ENCODE measurements at places on chromosomes 16 and 17.

- DNase-seq = no peak
These were observed 85.4 kb downstream of the N4BP1 start for GRCh38 chr16:48524348-48525200.

- DNase-seq = no peak
These were observed 1.3 kb downstream of the CIITA start for GRCh38 chr16:10878328-10878643.

DNA sequence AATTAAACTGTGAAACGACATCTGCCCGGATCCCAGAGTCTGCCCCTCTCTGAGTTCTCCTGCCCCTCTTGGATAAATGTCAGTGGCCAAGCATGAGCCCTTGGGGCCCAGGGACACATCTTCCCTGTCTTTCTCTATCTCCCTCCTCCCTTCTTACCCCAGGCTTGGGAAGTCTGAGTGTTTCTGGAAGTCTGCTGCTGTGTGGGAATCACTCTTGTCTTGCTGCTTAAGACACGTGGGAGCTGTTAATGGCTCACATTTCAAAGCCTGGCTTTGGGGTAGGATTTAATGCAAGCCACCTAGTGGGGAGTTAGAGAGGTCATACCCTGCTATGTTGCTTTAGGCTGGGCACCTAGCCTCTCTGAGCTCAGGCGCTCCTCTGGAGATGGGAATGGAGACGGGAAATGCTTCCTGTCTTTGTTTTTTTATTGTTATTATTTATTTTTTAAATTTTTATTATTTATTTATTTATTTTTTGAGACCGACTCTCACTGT lies 218.5 kb upstream of the CIBAR2 start:
- peak; percentile 81 for DNase-seq

DNA sequence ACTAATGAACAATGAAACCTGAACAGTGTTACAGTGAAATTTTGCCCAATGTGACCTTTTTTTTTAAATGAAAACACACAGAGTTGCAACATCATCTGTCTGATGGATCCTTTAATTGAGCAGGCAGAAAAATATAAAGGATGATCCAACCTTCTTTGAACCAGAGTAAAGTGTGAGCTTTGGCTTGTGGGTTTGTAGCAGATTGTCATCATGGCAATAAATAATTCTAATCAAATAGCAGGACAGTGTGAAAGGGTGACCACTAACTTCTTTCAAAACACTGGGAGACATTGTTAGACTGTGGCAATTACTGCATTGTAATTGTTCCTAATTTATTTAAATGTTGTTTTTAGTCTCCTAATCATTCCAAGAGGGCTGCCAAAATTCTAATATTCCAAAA lies 197.2 kb downstream of the CHD9NB start:
- no peak for DNase-seq

DNA sequence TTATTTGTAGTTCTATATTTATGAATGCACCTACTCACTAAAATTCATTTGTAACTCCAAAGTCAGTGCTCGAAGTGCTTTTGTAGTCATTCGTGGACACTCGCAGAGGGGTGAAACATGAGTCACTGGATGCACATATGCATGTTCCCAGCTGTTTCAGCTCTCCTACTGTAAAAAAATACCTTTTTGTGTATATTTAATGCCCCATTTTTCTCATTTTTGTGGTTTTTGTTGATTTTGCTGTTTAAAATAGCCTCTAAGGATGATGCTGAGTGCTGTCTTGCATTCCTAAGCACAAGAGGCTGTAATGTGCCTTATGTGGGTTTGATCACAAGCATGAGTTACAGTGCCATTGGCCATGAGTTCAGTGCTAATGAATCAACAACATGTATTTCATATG lies 30.6 kb downstream of the CENPV start:
- DNase-seq = peak; percentile 45

DNA sequence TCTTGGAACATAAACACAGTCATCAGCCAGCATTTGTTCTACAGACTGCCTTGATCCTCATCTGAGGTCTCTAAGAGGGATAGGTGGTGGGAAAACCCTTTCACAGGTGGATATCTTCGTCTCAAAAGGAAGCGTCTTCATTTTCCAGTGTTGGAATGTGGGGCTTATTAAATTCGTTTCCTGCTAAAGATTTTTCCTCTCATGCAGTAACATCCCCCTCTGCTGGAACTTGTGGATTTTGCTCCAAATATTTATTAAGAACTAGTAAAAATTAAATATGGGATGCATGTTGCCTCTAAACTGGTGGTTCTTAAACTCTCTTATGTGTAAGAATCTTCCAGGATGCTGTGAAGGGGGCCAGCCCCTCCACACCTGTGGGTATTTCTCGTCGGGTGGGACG lies 20.1 kb upstream of the MLYCD start:
- peak; percentile 33 for DNase-seq

GRCh38 chr16:71373073-71373472 lies 14.6 kb downstream of the CALB2 start:
- DNase-seq = no peak

DNA sequence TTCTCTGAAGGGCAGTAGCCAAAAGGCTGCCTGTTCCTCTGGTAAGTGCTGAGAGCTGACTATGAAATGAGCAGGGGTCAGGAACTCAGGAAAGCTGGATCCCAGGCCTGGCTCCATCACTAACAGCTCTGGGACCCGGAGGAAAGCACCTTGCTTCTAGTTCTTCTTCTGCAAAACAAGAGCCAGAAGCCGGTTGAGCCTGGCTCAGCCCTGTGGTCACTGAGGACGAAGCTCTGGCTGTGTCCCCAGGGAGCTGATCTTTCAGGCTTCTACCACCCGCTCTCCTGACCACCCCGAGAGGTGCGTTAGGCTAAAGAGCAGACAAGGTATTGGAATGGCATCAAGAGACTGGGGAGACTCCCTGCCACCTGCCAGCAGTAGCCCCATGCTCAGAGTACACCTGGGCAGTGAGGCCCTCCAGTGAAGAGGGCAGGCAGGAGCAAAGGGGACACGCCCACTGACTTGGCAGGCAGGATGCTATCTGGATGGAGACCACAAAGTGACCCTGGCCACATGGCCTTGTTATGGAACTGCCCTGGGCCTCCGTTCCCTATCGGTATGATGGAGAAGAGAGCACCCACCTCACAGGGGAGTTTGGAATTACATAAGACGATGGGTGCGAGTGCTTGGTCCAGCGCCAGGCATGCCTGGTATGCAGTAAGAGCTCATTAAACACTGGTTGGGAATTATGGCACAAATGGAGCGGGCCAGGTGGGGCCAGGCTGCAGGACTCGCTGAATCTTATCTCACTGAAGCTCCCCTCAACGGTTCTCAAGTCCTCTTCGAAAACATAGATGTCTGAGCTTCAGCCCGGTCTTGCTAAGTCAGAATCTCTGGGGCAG lies 61.4 kb downstream of the COG7 start:
- DNase-seq = no peak

DNA sequence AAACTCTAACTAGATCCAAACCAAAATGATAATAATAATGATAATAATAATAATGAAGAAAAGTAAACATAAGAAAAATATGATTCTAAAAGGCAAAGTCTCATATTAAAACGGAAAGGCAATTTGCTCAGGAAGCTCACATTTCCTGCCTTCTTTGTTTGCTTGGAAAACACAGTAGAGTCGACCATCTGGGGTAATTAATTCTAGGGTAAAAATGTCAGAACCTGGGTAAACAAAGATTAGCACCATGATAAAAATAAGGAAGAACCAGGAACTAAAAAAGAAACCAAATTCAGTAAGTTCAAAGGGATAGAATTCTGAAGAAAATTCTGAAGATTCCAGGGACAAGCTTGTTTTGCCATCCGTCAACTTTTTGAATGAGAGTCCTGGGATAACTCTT lies 16.2 kb downstream of the KRABD2 start:
- DNase-seq = no peak

DNA sequence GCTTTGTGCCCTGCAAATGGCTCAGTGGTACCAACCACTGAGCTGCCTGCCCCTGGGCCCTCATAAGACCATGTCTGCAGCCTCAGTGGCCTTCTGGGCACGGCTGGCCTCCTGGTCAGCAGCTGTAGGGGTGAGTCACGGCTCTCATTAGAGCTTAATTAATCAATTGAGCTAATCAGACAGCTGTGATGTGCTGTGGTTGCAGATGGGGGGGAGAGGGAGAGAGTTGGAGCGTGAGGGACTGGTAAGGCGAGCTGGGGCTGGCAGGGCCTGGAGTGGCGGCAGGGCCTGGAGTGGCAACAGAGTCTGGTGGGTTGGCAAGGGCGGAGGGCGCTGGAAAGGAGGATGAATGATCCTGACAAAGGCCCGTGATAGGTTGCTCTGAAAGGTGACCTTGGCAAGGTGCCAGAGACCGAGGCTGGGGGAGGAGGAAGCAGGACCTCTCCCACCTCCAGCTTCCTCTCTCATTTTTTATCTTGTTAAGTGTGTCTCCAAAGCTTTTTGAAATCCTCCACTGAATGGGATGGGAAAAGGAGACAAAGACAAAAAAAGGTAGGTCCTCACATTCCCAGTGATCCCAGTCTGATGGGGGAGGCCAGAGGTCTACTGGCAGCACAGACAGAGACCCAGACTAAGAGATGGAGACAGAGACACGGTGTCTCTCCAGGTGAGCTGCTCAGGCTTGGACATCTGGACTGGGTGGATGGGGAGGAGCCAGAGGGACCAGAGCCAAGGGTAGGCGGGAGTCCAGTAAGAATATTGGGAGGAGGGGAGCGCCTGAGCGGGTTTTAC lies 41.6 kb downstream of the DCAKD start:
- no peak for DNase-seq

DNA sequence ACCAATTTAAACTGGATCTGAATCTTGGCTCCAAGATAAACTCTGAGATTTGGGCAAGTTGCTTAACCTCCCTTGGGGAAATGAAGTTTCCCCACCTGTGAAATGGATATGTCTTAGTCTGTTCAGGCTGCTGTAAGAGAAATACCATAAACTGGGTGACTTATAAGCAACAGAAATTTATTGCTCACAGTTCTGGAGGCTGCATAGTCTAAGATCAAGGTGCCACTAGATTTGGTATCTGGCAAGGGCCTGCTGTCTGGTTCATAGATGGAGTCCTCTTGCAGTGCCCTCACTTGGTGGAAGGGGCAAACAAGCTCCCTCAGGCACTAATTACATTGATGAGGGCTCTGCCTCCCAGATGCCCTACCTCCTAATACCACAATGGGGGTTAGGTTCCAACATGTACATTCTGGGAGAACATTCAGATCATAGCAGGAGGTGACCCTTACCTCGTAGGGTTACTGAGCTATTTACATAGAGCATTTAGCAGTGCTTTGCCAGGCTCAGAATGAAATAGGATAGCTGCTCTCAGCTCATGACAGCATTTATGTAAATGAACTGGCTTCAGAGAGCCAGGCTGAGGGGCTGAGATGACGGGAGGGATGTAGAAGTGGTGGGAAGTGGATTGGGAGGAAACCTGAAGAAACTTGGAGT lies 83.9 kb downstream of the SPECC1 start:
- DNase-seq = no peak

GRCh38 chr17:73227944-73228343 lies 33.7 kb downstream of the CPSF4L start:
- no peak for DNase-seq

DNA sequence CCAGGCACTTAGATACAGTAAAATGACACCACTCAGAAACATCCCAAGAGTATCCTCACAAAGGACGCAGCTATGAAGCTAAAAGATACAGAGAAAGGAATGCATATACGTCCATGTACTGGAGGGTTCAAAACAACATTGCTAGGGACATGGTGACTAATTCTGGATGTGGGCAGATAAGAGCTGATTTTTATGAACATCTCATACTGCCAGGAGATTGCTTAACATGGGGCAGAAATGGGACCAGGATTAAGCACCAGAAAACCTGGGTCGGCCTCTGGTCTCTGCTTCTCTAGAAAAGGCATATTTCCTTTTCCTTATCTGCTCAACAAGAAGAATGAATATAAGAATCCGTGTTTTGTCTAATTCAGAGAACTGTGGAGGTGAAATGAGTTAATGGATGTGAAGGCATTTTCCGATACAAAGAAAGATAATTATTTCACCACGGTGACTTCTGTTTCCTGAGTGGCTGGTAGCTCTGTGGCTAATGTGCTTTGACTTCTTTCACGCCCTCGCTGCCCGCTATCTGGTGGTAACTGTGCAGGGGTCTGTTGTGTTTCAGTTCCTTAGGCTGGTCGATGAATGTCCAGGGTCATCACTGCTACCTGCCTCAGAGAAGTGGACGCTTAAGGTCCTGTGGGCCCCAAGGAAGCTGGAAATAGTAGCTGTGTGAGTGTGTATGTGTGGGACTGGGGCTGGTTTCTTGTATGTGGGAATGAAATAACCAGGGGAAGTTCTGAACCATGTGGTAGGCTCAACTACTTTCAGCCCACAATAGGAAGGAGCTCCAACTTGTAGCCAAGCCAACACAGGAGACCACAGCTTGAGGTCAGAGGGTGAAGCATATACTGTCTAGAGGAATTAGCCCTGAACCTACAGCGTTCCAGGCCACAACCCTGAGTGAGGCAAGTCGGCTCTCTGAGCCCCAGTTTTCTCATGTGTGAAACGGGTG lies 15.8 kb upstream of the CCL5 start:
- peak; percentile 71 for DNase-seq

DNA sequence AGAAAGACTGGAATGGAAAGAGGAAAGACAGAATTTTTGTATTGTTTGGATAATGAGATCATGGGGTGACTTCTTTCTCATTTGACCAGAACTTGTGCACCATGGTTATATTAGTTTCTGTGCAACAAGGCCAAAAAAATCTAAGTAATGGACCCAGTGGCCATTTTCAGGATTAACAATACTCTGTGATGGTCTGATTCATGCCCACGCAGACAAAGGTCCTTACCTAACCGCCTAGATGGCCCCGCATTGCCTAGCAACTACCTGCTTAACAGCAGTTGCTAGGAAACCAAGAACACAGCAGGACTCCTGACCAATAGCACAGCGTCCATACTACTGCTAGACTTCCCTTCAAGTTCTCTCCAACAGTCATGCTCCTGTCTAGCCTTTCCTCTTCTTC lies 22.4 kb downstream of the MIS12 start:
- no peak for DNase-seq

GRCh38 chr17:3710951-3711383 lies 12.7 kb upstream of the HASPIN start:
- no peak for DNase-seq

- no peak for DNase-seq
These were observed 80.9 kb downstream of the SPACA3 start for GRCh38 chr17:33072421-33073161.

GRCh38 chr17:29379084-29379991 lies 10.8 kb upstream of the TAOK1 start:
- no peak for DNase-seq

DNA sequence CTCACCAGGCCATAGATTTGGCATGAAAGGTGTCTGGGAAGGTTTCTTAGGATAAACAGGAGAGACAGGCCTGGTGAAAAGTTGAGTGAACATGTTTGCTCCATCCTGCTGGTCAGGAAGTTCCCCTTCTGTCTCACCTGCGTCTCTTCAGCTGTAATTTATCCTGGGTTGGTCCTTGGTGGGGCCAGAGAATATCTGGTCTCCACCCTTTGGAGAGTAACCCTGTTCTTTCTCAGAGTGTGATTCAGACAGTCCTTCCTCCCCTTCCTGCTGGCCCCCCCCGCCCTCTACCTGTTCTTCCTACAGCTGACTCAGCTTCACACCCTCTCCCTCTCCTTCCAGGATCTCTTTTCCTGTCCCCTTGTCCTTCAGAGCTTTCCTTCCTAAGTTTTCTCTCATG lies 17.1 kb downstream of the MINK1 start:
- no peak for DNase-seq

- DNase-seq = no peak
These were observed 8.8 kb downstream of the MYO19 start for GRCh38 chr17:36525888-36526287.
